HAP-1 (cell line): ENCODE measurements at places on chromosomes 6 and 20.

DNA sequence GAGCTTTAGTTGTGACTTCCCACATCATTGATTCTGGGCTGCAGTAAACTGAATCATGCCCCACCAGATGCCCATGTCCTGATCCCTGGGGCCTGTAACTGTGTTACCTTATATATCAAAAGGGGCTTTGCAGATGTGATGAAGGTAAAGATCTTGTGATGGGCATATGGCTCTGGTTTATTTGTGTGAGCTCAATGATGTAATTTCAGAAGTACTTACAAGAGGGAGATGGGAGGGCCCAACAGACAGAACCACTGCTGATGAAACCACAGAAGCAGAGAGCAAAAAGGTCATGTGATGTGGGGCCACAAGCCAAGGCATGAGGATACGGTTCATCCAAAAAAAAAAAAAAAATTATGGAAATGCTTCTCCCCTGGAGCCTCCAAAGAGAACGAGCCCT is 118.7 kb downstream of the TOX2 start:
- DNase-seq: no peak

DNA sequence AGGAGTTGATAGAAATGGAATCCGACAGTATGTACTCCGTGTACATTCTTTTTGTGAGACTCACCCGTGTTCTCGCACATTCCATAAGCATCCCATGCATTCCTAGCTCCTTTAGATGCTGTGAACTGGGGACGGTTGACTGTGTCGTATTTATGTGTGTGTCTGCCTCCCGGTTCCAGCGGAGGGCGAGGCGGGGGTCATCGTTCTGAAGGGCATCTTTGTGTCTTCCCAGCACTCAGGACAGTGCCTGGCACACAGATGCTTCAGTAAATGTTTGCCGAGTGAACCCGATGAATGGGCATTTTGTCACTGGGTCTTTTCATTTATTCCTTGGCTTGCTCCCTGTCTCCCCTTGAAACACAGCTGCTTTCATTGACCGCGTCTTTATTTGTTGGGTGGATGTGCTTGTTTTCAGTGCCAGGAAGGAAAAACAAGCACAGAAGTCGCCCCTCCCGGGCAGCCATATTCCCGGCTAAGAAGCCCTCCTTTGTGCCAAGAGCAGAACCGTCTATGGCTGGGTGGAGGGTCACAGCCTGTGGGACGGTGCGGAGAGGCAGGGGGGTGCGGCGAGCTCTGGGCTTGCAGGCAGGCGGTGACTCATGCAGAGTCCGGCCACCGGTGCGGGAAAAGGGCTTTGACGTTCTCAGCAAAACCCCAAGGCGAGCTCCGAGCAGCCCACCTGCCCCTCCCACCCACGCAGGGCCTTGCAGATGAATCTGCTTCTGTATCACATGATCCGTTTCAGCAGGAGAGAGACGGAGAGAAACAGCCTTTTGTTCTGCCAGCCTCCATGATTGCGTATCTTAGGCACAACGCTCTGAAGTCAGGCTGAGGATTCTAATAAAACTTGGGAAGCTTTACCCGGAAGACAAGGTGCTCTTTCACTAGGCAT is 11.2 kb upstream of the PSMG4 start:
- no peak for DNase-seq

- no peak for DNase-seq
Measured at GRCh38 chr20:32611286-32611685, 26.2 kb upstream of the NOL4L start.

DNA sequence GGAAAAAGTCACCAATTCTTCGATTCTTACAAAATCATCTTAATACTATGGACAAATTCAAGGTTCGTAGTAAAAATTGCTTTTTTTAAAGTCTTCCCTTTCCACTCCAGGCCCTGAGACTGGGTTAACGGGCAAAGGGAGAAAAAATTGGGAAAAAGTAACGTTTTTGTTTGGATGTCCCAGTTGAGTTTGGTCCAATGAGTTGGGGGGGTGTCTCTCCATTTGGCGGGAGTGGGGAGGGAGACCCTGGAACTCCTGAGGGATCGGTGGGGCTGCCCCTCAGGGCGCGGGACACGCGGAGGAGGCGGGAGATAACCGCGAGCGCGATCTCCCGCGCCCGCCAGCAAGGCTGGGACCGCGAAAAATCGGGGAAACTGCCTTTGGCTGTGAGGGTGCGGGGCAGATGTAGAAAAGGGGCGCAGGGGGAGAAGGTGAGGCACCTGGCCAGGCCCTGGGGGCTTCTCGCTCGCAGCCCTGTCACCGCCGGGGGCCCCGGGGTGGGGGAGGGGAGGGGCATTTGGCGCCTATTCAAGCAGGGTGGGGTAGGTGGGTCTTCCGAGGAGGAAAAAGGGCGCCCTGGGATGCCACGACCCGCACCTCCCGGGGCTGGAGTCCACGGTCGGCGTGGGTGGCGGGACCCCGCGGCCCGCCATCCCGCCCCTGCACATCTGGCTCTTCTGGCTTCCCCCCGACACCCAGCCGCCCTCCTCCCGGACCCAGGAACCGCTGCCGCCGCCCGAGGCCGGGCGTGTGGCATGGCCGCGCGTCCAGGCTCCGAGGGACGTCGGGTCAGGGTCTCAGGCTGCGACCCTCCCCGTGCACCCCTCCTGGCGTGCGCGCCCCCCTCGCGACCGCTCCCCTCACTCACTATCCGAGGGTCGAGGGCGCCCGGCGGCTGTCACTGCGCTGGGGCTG is 595 bp downstream of the FBXO5 start:
- DNase-seq: peak; percentile 59

DNA sequence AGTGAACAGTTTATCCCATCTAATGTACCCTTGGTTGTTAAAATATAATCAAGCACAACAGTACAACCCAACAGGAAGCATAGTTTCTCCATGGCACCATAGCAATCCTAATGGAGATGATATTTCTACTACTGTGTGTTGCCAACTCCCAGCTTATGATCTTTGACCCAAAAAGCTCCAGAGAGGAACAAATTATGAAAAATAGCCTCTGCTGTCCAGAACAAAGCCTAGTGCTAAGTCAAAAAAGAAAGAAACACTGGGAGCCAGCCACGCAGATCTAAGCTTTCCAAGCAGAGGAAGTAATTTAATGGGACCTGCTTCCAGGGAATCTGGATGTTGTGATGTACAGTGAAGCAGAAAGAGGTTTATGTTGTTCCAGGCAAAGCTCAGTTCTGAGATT is 52.2 kb upstream of the TASP1 start:
- DNase-seq: no peak

GRCh38 chr6:70119218-70119835 is 183.6 kb downstream of the COL9A1 start:
- DNase-seq: no peak

DNA sequence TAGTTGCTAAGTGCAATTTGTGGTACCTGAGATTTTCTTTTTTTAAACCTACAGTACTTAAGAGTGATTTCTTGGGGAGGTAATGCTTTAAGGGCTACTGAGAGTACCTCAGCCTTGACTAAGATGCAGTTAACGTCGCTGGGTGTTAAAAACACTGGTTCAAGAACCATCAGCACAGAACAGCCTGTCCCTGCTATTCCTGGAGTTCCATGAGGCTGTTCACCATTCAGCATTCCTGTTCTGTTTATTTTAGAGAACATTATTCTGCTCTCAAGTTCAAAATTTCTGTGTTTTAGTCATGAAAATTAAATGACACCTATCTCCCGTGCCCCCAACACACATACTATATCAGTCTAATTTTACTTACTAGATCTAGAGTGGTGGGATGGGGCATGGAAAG is 1.7 kb upstream of the PRELID3B start:
- DNase-seq: no peak
